ENCODE measurements at places on chromosomes 2 and 18.

DNA sequence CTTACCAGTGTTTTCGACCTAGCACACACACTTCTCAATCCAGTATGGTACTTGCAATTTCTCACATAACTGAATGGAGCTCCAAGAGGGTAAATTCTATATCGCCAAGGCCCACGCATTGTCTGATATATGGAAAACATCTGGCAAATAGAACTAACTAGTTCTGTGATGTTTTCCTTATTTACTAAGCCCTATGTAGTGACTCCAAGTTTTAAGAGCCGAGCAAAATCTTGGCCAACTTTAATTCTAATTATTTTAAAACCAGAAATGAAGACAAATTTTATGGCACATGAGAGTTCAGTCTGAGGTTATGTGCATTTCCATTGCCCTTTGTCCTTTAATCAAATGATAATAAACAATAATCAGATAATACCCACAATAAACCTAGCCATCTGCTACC, 1119.7 kb upstream of the CNTNAP5 start:
- DNase-seq: no peak

DNA sequence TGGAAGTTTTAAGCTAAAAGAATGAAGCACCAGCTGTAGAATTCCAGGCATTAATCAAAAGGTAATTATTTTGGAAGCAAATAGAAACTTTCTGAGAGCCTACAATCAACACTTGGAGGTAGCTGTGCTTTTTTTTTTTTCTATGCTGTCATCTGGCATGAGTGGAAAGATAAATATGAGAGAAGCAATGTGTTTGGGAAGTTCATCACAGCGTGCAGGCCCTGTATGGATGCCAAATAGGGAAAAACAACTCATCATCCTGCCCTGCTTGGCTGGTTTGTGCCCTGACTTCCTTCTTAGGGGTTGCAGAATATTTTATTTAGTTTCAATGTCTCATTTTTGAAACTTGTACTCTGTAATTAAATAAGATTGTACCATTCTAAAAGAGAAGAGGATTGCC, 437.4 kb downstream of the PIK3C3 start:
- no peak for DNase-seq

DNA sequence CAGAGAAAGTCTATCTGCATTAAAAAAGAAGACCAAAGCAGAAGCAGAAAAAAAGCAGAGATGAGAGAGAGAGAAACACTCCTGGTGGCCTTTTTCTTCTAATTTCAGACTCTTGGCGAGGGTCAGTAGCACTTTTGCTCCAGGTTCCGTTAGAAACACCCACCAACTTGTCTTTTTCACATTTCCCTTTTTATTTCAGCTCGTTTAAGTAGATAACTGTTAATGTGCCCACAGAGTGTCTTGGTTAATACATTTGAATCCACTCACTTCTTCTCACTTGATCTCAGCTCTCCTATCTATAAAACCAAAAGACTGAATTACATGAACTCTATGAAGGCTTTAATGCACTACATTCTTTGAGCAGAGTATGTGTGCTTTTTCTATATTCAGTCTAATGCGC, 63.1 kb downstream of the AAK1 start:
- no peak for DNase-seq

DNA sequence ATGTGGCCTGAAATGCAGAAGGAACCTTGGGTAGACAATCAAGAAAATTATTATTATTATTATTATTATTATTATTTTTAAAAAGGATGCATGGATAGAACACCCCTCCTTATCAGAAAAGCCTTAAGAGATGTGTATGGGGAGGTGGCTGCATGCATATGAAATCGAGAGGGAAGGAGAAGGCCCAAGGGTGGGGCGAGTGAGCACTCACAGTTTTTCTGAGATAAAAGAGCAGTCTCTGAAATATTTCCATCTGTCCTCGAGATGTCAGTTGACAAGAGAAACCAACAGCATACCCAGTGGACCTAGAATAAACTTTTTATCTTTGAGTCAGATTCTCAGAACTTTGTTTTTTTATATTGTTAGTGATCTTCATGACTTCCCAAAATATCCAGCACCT, 282.9 kb downstream of the GPD2 start:
- no peak for DNase-seq

DNA sequence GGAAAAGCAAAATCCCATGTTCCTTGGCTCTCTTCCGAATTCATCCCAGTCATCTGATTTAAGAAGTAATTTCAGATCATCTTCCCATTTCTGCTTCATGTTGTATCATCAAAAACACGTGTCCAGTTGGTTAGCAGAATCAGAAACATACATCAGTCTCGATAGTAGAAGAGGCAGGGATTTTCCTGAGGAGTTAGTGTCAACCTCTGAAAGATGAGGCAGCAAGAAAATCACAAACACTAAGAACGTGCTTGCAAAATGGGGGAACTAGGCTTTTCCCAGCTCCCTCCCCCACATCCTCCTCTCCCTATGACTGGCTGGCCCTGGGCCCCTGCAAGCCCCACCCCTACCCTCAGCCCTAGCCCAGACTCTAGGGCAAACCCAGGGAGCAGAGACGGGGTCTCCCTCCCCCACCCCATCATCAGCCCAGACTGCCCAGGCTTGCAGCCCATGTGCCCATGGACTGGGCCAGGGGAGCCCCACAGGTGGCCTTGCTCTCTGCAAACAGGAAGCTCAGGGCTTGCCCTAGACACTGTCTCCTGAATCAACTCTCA, 161.0 kb upstream of the ID2 start:
- DNase-seq: no peak

DNA sequence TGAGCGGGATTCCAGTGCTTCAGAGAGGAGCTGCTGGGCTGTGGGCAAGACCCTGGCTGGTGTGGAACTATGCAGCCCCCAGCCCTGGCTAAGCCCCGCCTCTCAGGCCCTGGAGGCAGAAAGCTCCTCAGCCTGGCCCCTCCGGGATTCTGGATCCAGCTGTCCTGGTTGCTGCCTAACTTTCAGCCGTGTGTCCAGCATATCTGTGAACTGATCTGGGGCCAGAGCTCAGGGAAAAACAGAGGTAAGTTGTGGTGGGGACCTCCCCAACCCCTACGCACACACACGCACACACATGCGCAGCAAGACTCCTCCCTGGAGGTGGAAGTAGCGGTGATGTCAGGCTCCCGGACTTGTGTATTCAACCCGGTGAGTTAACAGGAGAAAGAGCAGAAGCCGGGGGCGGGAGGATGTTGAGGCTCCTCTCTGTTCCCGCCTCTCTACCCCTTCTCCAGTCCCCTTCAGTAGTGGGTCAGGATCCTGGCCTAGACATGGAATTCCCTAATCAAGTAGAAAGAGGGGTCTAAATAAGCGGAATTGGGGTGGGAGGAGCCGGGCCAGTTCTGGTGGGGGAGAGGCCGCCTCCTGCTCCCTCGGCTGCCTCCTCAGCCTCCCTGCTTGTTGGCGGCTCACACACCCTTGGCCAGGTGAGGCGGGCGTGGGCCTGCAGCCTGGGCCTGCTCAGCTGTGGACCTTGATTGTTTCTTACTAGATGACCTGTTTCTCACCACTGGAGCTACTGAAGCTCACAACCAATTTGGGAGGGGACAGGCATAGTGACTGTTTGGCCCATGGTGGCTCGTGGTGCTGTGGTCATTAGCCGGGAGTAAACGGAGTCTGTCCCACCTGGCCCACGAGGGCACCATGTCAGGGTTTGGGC, 33.4 kb downstream of the SIX2 start:
- no peak for DNase-seq

- DNase-seq: no peak
These were observed 2.5 kb downstream of the SNED1 start for GRCh38 chr2:241000831-241001321.

DNA sequence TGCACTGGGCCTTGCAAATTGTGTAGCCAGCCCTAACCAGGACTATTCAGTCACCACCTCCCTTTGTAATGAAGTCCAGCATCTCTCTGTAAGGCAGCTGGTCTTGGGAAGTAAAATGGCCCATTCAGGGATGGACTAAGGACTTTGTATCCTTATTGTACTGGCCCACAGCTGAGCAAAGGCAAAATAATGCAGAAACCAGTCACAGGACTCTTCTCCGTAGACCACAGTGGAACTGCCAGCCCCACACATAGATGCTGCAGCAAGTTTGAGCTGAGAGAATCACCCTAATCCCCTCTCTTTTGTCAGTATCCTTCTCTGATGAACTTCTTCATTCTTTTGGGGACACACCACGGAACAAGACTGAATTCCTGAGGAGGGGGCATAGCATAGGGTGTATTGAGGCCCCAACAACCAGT, 73.6 kb upstream of the RTN4 start:
- no peak for DNase-seq

DNA sequence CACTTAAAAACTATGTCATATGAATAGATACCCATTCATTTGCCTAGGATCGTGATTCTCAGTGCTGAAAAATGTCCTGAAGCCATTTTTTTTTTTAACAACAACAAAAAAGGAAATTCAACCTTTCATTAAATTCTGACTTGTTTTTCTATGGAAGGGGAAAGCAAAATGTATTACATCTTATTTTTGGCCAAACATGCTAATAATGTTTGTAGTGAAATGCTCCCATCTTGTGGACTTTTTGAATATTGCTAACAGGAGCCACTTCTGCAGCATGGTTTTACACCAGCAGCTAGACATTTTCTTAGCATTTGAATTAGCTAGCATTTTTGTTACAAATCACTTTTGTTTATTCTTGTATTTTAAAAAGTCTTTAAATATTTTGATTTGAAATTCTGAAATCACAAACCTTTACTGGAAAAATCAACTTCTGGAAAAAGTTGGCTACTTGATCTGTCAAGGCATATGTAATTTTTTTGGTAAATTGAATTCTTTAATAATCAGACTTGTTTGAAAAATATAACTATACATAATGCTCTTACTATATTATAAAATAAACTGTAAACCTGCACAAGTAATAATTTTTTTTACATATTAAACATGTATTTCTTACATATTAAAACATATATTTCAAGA, 75.8 kb downstream of the KIDINS220 start:
- no peak for DNase-seq

- DNase-seq: no peak
These were observed 564.0 kb downstream of the TNS1 start for GRCh38 chr2:217438821-217439220.

DNA sequence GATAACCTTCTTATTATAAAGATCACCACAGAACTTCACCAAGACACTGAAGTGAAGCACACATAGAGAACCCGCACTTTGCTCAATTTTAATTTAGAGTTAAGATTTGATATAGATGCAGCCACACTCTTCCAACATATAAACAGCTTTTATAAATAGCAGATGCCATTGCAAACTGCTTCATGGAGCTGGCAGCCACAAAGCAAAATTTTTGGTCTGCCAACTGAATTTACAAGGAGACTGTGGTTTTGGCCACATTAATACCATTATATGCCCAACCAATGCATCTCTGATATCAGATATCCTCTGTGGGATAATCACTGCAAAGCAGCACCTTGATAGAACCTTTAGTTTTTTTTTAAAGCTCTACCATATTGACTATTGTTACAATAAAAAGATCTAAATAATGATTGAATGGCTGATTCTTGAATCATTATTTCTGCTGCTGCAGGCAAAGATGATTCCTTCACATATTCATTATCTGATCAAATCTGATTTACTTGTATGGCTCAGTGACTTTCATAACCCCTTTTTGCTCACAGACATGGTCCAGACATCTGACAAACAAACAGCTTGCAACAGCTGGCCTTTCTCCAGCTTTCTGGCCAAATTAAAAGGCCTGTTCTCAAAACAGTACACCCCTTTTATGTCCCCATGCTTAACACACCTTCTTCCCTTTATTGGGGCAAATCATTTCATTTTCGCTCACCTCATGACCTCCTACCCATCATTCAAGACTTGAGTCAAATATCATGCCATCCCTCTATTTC, 88.4 kb downstream of the METTL4 start:
- no peak for DNase-seq

- no peak for DNase-seq
These were observed 120.9 kb upstream of the CDC42EP3 start for GRCh38 chr2:37792366-37792765.

GRCh38 chr2:9655441-9656269, 24.9 kb upstream of the YWHAQ start:
- peak; percentile 64 for DNase-seq

DNA sequence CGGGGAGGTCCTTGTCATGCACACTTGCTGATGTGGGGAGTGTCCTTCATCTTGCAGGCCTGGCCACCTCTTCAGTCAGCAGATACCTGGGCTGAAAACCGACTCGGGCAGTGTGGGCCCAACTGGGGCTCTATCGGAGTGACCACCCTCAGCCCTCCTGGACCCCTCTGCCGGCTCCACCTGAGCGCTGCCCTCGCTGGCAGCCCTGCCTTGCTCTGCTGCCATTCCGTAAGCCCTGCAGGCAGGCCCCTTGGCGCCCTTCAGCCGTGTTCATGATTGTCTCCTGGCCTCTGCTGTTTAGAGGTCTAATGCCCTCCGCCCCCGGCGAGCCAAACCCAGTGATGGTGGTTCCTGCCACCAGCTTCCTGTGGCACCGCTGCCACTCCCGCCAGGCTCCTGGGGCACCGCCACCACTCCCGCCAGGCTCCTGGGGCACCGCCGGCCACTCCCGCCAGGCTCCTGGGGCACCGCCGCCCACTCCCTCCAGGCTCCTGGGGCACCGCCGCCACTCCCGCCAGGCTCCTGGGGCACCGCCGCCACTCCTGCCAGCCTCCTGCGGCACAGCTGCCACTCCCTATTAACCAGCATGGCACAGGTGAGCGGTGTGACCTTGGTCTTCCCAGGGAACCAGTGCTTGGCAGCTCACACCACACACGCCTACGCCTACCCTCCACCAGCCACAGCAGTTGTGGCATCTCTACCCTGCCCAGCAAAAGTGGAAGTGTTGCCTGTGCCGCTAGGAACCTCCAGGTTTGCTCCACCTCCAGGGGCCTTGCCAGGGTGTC, 15.9 kb downstream of the CAPN10 start:
- no peak for DNase-seq

GRCh38 chr18:68721681-68722583, 7.0 kb upstream of the TMX3 start:
- DNase-seq: no peak

- no peak for DNase-seq
These were observed 89.2 kb upstream of the GLS start for GRCh38 chr2:190791347-190791975.

GRCh38 chr2:46296216-46296839, 879 bp upstream of the EPAS1 start:
- DNase-seq: no peak

GRCh38 chr2:160257041-160257742, 57.1 kb upstream of the ITGB6 start:
- no peak for DNase-seq

- DNase-seq: no peak
These were observed 159.7 kb downstream of the DOCK10 start for GRCh38 chr2:224882291-224883171.

GRCh38 chr2:159797543-159798375, at the start of gene CD302:
CD302 (minus strand) TSS chr2:159798208; CDS start chr2:159798198, 10 bp downstream.
- no peak for DNase-seq

DNA sequence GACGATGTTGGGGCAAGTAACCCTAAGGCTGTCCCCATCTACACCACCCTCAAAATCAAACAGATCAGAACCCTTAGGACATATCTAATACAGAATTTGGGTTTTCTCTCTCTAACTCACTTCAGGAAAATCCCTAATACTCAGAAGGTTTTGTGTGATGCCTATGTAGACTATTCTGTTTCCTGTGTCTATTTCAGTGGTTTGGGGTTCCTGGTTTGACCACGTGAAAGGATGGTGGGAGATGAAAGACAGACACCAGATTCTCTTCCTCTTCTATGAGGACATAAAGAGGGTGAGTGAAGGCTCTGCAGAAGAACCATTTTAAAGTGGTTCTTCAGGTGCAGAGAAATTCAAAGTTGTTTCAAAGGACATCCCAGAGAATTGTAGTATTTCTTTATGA, 16.3 kb downstream of the SULT1C2 start:
- no peak for DNase-seq

- no peak for DNase-seq
These were observed 353.9 kb upstream of the SPHKAP start for GRCh38 chr2:228535396-228535795.
